ENCODE measurements at places on chromosomes 4 and X.

DNA sequence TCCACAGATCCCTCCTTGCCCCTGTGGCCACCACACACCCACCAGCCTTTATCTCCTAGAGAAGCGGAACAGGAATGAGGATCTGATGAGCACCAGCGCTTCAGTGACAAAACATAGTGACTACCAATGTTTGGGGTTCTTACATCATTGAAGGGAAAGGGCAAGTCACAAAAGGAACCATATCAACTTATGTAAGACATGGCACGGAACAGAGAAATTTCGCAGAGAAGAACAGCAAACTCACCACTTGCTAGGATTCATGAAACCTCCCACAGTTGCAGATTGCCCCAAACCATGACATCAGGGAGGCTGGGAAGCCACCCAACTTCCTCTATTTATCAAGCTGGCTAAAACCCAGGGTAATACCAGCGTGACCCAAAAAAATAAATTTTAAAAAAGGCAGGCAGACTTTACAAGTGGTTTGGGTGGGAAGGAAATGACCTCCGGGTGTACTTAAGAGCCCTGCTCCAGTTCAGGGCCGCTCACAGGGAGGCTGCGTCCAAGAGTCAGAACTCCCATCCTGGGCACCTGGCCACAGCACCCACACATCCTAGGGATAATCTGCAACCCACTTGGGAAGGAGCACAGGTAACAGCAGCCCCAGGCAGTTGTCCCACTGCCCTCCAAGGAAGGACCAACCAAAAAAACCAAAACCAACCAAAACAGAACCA, 36.0 kb downstream of the ADGRG2 start:
- no peak for DNase-seq

DNA sequence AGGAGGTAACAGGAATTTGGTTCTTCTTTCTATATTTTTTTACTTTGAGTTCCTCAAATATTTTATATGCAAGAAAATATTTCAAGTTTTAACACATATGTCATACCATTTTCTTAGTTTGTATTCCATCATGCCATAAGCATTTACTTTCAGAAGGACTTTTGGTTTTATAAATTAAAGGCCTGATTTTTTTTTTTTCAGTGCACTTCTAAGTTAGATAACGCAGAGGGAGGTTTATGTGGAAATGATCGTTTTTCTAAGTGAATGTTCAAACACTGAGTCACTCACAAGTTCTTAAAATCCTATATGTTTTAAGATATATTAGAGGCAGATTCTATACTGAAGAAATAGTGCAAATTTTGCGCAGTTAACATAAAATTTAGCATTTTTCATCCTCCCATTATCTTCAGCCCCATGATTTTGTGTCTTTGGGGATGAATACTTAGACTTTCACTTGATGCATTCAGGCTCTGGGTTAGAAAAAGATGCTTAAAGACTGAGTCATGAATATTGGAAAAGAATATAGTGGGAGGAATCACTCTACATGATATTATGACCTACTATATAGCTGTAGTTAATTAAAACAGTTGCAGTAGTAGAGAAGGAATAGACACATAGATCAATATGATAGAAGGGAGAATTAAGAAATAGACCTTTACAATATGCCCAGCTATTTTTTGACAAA, 54.9 kb downstream of the COL4A5 start:
- DNase-seq, result no peak

DNA sequence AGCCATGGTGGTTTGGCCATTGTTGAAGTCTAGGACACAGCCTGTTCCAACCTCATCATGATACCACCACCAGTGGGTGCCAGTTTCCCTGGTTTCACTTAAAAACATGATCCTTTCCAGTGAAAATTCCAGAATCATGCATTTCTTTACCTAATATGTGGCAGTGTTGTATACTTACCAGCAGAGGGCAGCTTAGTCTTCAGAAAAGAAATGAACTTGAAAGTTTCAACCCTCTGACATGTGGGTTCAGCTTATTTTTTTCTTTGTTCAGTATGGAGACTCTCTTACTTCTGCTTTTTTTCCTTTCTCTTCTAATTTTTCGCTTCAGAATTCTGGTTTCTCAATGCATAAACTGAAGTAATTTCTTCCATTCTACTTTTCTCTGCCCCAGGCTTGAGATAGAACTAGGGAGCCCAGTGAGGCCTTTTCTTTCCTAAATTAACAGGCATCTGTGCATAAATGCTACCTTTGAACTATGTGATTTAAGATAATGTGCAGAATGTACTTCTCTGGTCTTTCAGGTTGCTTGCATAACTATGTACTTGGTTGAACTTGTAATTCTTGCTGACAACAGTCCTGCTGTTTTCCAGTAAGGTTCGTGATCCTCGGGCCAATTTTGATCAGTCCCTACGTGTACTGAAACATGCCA, 10.7 kb downstream of the LIAS start:
- DNase-seq, result no peak

GRCh38 chr4:24265989-24266388, 318.4 kb downstream of the DHX15 start:
- no peak for DNase-seq

Measured in activated gamma-delta T cell treated with Interleukin-2 at 50 U/mL for 16 hours (primary cell).